Activated naive CD8-positive, alpha-beta T cell treated with anti-CD3 and anti-CD28 coated beads, Interleukin-2, amount 10 ng/mL, durations not matched to agents 7 days and 5 days (primary cell): ENCODE measurements at places on chromosomes 2 and 18. TPM values are rescaled to one million over a fixed set of nuclear protein-coding genes. Genes with fewer than 3 reads are reported as not detected.

CHRND gene
- total RNA-seq, result not detected

SERPINB4 gene
- not detected for total RNA-seq

SCN1A gene
- total RNA-seq, result not detected

ZC3H8 gene
- total RNA-seq, result 15.7 TPM

PROKR1 gene
- total RNA-seq, result not detected

LOXHD1 gene
- total RNA-seq, result 0.26 TPM

SIX2 gene
- total RNA-seq, result not detected
